Activated T-helper 2 cell treated with anti-CD3 and anti-CD28 coated beads, Interferon-gamma antibody, Interleukin-2, Interleukin-4, amounts not matched to agents 10 μg/mL and 5 μg/mL and 100 μg/mL, durations not matched to agents 14 hours and 24 hours and 36 hours (primary cell): ENCODE measurements at places on chromosomes 12 and 14. TPM values are rescaled to one million over a fixed set of nuclear protein-coding genes. Genes with fewer than 3 reads are reported as not detected.
A peak's percentile ranks its signal among the peaks of the same experiment; 100 is the strongest.

GRCh38 chr12:13816394-13816793, 165.0 kb downstream of the GRIN2B start:
- DNase-seq = no peak
- H3K4me1 ChIP-seq = no peaks in the 10 kb centered on the region
- no peak overlapping the region for H3K27ac ChIP-seq
- no peak overlapping the region for H3K4me3 ChIP-seq
- peaks cover 4% of the 10 kb centered on the region for H3K27me3 ChIP-seq
- H3K36me3 ChIP-seq = no peaks in the 10 kb centered on the region

- H3K36me3 ChIP-seq = no peaks in the 10 kb centered on the region
- no peaks in the 10 kb centered on the region for H3K4me1 ChIP-seq
- no peaks in the 10 kb centered on the region for H3K27me3 ChIP-seq
- H3K4me3 ChIP-seq = no peak overlapping the region
Measured at GRCh38 chr12:51188359-51189051, 15.6 kb upstream of the TFCP2 start.

GRCh38 chr12:126974779-126975178, 1292.2 kb upstream of the TMEM132C start:
- H3K4me1 ChIP-seq = no peaks in the 10 kb centered on the region
- DNase-seq = no peak
- H3K27me3 ChIP-seq = no peaks in the 10 kb centered on the region
- H3K4me3 ChIP-seq = no peak overlapping the region
- no peaks in the 10 kb centered on the region for H3K36me3 ChIP-seq
- no peak overlapping the region for H3K27ac ChIP-seq

GRCh38 chr12:77299910-77300669, 234.7 kb upstream of the E2F7 start:
- H3K27ac ChIP-seq = no peak overlapping the region
- DNase-seq = no peak
- H3K36me3 ChIP-seq = no peaks in the 10 kb centered on the region
- no peaks in the 10 kb centered on the region for H3K4me1 ChIP-seq
- H3K4me3 ChIP-seq = no peak overlapping the region

DNA sequence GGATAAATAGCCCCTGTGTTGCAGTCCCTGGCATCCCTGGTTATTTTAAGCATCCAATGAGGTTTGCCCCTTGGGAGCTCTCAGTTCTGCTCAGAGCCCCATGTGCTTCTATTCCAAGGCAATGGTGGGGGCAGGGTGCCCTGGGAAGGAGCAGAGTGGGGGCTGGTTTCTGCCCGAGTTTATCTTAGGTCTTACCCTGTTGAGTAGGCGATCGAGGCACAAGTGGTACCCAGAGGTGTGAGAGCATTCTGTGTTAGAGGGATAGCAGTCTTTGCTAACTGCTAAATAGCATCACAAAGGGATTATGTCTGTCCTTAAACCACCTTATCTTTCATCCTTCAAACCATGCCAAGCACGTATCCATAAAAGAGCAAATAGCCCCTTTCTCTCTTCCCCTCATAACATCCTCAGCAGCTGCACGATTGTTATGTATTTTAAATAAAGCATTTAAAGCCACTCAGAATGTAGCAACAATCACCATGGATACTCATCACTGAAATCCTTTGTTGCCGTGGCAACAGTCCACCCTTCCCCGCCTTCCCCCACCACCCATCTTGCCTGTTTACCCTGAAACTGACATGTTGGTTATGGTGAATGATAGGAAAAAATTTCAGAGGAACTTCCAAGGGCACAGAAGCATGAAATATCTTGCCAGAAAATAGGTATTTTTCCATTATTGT, 139.3 kb downstream of the PTPN11 start:
- H3K4me1 ChIP-seq = no peaks in the 10 kb centered on the region
- DNase-seq = no peak
- H3K36me3 ChIP-seq = no peaks in the 10 kb centered on the region
- no peak overlapping the region for H3K4me3 ChIP-seq

- no peak overlapping the region for H3K27ac ChIP-seq
- no peaks in the 10 kb centered on the region for H3K36me3 ChIP-seq
Measured at GRCh38 chr14:56216626-56217379, 98.6 kb downstream of the PELI2 start.

- H3K27me3 ChIP-seq = peaks cover 45% of the 10 kb centered on the region
- no peak for DNase-seq
- H3K27ac ChIP-seq = no peak overlapping the region
- H3K4me1 ChIP-seq = peaks cover 53% of the 10 kb centered on the region
Measured at GRCh38 chr14:92584816-92585215, 71.2 kb downstream of the RIN3 start.

- peak overlapping the region; percentile 15 for H3K4me3 ChIP-seq
- H3K36me3 ChIP-seq = peaks cover 23% of the 10 kb centered on the region
- peaks cover 15% of the 10 kb centered on the region for H3K27me3 ChIP-seq
- H3K27ac ChIP-seq = peak overlapping the region; percentile 35
- peaks cover 41% of the 10 kb centered on the region for H3K4me1 ChIP-seq
Measured at GRCh38 chr14:67623114-67623513, 3.4 kb downstream of the ARG2 start.

- no peaks in the 10 kb centered on the region for H3K36me3 ChIP-seq
- H3K27me3 ChIP-seq = peaks cover 73% of the 10 kb centered on the region
- peaks cover 1% of the 10 kb centered on the region for H3K4me1 ChIP-seq
- DNase-seq = no peak
Measured at GRCh38 chr12:12195081-12195480, 71.8 kb downstream of the LRP6 start.

DNA sequence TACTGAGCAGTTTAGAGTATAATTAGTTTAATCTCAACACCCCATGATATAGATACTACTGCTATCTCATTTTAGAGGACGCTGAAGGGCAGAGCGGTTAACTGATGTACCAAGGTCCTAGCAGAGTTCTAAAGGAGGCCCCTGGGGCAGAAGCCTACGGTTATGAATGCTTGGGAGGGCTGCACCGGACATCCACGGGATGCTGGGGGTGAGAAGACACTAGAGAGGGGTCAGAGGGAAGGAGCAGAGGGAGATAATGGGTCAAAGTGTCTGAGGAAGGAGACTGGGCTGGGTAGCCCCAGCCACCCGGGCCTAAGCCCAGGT, 1.6 kb upstream of the ACTR6 start:
- H3K27ac ChIP-seq = peak overlapping the region; percentile 88
- H3K27me3 ChIP-seq = no peaks in the 10 kb centered on the region
- H3K4me3 ChIP-seq = peak overlapping the region; percentile 98
- H3K36me3 ChIP-seq = peaks cover 25% of the 10 kb centered on the region
- DNase-seq = no peak

DNA sequence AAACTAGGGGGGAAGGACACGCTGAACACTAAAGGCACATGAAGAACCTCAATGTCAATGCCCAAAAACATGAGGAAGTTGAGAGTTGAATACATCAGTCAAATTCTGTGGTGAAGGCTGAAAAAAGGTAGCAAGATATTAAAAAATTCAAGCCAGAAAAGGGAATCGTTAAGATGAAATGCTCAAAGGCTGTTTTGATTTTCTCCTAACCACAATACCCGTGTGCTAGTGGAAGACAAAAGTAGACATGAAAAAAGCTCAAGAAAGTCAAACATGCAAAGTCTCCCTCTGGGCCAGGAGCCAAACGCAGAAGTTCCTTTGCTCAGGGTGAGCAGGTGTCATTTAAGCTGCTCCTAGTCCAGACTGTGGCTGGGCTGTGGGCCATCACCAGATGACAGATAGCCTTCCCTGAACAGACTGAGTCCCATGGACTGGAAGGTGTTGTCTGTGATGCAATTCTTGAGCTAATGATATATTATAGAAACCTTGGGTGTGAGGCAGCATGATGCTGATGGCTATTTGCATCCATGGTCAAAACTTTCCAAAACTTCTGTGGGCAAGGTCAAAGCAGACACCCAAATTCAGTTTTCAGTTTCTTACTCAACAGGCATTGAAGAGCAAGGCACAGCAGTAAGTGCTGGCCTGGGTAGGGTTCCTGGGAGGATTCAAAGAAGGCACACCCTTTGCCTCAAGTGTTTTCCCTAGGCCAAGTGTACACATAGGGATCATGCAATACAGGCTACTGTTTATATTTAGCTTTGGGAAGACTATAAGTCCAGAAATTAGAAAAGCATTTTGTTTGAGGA, 81.6 kb downstream of the MYRFL start:
- no peak overlapping the region for H3K4me3 ChIP-seq
- no peak overlapping the region for H3K27ac ChIP-seq
- DNase-seq = no peak
- no peaks in the 10 kb centered on the region for H3K36me3 ChIP-seq
- no peaks in the 10 kb centered on the region for H3K4me1 ChIP-seq

- H3K4me1 ChIP-seq = no peaks in the 10 kb centered on the region
- H3K4me3 ChIP-seq = no peak overlapping the region
- no peak for DNase-seq
- H3K27ac ChIP-seq = no peak overlapping the region
- peaks cover 2% of the 10 kb centered on the region for H3K27me3 ChIP-seq
Measured at GRCh38 chr14:87878959-87879358, 114.0 kb downstream of the GALC start.

- DNase-seq = no peak
- no peaks in the 10 kb centered on the region for H3K36me3 ChIP-seq
- no peaks in the 10 kb centered on the region for H3K4me1 ChIP-seq
- no peak overlapping the region for H3K27ac ChIP-seq
Measured at GRCh38 chr12:74626397-74626796, 88.8 kb downstream of the ATXN7L3B start.

DNA sequence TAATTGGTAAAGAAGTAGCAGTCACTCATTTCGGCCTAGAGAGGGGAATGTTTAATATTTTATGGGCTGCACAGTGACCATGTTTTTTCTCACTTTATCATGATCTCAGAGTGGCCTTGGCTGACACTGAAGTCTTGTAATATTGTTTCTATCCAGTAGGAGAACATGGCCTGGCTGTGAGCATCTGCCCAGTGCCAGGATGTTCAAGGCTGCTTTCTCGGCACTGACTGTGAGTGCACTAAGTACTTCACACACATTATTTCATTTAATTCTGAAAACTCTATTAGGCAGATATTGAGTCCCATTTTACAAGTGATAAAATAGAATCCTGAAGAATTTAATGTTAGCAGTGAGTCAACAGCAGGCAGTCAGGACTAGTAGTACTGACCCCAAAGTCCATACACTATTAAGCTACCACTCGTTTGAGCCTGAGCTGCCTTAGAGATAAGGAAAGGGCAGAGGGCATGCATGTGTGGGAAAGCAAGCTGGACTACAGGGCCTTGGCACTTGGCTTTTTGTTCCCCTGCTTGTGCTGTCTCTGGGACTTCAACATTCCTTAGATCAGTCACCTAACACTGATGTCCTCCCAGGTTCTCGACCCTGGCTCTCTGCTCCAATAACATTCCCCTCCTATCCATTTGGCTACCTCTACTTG, 42.2 kb upstream of the APPL2 start:
- no peak overlapping the region for H3K4me3 ChIP-seq
- DNase-seq = no peak
- H3K27ac ChIP-seq = no peak overlapping the region

DNA sequence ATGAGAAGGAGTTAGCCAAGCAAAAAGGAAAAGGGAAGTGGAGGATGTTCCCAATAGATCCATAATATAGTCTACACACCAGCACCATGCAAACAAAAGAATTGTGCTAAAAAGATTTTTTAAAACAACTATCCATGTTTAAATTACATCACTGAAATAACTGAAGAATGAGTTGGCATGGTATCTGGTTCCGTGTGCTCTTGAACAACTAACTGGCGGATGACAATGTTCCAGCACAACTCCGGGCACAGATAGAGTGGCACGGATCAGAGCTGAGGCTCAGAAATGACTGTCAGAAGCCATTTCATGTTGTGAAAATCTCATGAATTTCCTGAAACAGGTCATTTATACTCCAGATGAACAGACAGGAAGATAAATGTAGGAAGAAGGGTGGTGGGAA, 153.1 kb downstream of the HMGA2 start:
- H3K36me3 ChIP-seq = no peaks in the 10 kb centered on the region
- no peaks in the 10 kb centered on the region for H3K27me3 ChIP-seq
- no peaks in the 10 kb centered on the region for H3K4me1 ChIP-seq
- H3K4me3 ChIP-seq = no peak overlapping the region

GRCh38 chr12:111692575-111693210, 6.8 kb downstream of the ACAD10 start:
- peaks cover 33% of the 10 kb centered on the region for H3K36me3 ChIP-seq
- no peaks in the 10 kb centered on the region for H3K27me3 ChIP-seq
- H3K4me1 ChIP-seq = peaks cover 2% of the 10 kb centered on the region
- no peak for DNase-seq

GRCh38 chr12:21989819-21990412, 48.7 kb upstream of the ABCC9 start:
- H3K27me3 ChIP-seq = peaks cover 8% of the 10 kb centered on the region
- no peak overlapping the region for H3K4me3 ChIP-seq
- no peak overlapping the region for H3K27ac ChIP-seq
- H3K36me3 ChIP-seq = no peaks in the 10 kb centered on the region

DNA sequence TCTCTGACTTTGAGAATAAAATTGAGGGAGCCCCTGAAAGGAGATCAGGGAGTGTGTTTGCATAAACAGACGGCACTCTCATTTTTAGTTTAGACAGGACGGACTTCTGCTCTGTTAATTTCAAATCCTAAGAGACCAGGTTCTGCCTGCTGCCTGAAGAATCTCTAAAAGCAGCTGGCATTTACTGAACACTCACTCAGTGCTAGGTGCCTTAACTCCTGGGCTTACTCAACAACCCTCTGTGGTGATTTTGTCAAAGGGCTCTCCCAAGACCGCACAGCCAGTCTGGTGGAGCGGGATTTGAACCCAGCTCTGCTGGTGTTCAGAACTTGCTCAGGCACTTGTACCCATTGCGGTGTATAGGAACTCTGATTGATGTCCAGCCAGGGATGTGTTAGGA, 2.2 kb downstream of the ORAI1 start:
- peak overlapping the region; percentile 90 for H3K4me3 ChIP-seq
- no peak for DNase-seq
- peak overlapping the region; percentile 90 for H3K27ac ChIP-seq
- H3K36me3 ChIP-seq = peaks cover 44% of the 10 kb centered on the region
- H3K27me3 ChIP-seq = no peaks in the 10 kb centered on the region

DNA sequence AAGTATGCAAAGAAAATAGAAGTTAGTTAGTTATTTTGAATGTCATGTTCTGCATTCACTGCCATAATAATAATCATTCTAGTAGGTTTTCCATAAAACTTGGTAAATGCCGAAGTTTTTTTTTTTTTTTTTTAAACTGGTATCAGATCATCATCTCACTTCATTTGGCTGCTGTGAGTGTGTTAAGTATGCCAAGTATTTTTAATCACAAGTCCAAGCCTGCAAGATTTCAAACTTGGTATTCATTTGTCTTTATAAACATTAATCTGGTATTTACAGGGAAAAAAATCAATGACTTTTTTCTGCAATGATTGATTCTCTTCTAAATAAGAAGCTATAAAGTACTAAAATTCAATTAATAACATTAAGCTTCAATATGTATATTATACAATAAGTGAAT, 248.9 kb downstream of the CCDC59 start:
- H3K4me3 ChIP-seq = no peak overlapping the region
- no peaks in the 10 kb centered on the region for H3K36me3 ChIP-seq
- no peak for DNase-seq
- H3K4me1 ChIP-seq = no peaks in the 10 kb centered on the region
- no peaks in the 10 kb centered on the region for H3K27me3 ChIP-seq
- H3K27ac ChIP-seq = no peak overlapping the region

The KRT71 gene
- total RNA-seq = not detected in 2 replicates

The IGF1 gene
- 1.6 and 2.0 TPM in 2 replicates for total RNA-seq

The ADGRD1 gene
- 7.7 and 8.4 TPM in 2 replicates for total RNA-seq

The PTPRR gene
- not detected in 2 replicates for total RNA-seq

The KERA gene
- not detected in 2 replicates for total RNA-seq

The GZMB gene
- total RNA-seq = 4,664 and 4,741 TPM in 2 replicates

The SSTR1 gene
- not detected in 2 replicates for total RNA-seq
